ENCODE measurements at places on chromosomes 6 and 20.
A peak's percentile ranks its signal among the peaks of the same experiment; 100 is the strongest.

GRCh38 chr6:7617801-7618764, 28.1 kb downstream of the SNRNP48 start:
- no peak for DNase-seq

DNA sequence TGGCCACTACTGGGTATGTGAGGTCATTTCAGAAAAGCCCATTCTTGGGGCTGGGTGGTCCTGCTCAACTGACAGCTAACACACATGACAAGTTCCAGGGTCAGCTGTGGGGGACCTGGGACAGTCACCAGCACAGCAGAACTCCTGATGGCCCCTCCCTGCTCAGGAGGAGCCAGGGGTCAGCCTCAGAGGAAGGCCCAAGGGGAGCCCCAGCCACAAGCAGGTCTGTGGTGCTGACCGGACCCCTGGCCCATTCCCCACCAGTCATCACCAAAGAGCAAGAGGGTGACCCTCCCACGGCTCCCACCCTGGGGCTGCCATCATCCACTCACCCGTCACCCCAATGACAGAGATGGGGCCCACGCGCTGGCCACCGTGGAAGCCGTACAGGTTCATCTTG, 18.0 kb downstream of the CYP21A2 start:
- no peak for DNase-seq

GRCh38 chr6:112289038-112289566, 34.7 kb upstream of the LAMA4 start:
- DNase-seq: no peak

DNA sequence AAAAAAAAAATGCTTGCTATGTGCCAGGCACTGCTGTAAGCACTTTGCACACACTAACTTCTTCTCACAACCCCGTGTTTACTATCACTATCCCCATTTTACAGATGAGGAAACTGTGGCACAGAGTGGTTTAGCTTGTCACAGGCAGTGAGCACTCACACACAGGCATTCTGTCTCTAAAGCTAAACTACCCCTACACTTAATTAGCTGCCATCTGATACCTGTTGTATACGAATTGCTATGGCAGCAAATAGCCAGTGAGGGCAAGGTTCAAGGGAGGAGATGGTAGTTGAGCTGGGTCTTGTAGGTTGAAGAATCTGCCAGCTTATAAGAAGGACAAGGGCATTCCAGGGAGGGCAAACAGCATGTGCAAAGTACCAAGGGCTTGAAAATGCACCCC, 5.2 kb downstream of the TNNC2 start:
- DNase-seq: no peak

DNA sequence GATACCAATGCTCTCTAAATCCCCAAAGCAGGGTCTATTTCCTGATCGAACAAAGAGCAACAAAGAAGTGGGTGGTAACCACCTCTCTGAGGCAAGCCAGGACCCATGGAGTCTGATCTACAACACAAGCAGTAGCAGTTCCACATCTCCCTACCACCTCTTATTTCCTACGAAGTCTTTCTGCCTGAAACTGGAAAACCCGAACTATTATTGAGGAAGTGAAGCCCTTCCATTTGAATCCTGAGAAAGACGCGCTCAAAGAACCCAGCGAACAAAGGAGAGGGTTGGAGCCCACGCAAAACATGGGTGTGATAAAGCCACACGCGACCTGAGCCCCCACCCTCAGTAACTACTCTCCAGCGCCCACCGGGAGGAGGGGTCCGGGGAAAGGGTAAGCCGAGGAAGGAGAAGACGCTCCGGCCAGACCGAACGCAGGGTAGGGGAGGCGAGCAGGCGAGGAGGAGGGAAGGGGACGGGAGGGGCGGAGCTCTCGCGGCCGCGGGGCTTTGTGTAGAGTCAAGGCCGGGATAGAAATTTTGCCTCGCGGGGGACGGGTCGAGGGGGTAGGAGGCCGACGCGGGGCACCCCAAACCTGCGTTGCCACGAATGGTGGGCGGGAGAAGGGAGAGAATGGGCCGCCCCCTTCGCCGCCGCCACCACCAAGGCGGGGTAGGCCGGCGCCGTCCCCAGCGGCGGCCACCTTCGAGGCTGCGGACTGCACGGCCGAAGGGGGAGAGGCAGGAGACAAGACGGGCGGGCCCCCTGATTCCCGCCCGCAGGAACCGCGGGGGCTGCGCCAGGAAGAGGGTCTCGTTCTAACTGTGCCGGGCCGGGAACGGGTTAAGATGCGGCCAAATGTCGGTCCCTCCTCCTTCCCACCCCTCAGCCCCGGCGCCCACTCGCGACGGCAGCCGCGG, 802 bp downstream of the HDAC2 start:
- peak; percentile 18 for DNase-seq
